ENCODE measurements at places on chromosomes 1 and 21.

- no peak for DNase-seq
Observed at GRCh38 chr1:35574655-35575415, 1.7 kb downstream of the TFAP2E start.

DNA sequence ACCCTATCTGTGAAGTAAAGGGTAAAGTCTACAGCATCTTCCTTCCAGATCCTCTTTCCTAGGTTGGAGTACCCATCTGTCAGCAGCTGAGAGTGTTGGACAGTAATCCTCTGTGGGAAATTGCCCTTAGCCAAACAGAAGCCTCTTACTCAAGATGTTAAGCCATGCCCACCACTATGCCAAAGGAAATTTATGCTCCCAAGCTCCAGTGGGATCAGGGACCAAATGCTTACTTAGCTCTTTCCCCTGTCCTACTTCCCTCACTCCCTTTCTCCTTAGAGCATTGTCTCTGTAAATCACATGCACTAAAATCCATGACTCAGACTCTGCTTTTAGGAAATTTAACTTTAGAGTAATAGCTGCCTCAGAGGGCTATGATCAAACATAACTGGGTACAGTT lies 254.0 kb downstream of the BRINP2 start:
- no peak for DNase-seq

- no peak for DNase-seq
Observed at GRCh38 chr1:22533244-22533895, 29.9 kb upstream of the EPHA8 start.

DNA sequence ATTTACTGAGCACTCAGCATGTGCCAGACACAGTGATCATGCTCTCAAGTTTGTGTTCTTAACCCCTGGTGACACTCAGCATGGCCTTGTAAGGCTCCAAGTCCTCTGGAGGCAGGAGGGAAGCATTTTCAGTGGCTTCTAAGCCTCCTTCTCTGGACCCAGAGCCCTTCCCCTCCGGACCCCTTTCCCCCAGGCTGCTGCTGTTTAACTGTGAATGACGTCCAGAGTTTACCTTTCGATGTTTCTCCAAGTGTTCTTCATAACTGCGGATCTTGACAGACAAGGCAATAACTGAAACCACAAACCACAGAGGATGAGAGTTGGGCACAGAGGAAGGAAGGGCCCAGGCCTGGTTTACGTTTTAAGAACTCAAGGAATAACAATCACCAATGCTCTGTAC lies 6.5 kb downstream of the MRPS15 start:
- DNase-seq = no peak

DNA sequence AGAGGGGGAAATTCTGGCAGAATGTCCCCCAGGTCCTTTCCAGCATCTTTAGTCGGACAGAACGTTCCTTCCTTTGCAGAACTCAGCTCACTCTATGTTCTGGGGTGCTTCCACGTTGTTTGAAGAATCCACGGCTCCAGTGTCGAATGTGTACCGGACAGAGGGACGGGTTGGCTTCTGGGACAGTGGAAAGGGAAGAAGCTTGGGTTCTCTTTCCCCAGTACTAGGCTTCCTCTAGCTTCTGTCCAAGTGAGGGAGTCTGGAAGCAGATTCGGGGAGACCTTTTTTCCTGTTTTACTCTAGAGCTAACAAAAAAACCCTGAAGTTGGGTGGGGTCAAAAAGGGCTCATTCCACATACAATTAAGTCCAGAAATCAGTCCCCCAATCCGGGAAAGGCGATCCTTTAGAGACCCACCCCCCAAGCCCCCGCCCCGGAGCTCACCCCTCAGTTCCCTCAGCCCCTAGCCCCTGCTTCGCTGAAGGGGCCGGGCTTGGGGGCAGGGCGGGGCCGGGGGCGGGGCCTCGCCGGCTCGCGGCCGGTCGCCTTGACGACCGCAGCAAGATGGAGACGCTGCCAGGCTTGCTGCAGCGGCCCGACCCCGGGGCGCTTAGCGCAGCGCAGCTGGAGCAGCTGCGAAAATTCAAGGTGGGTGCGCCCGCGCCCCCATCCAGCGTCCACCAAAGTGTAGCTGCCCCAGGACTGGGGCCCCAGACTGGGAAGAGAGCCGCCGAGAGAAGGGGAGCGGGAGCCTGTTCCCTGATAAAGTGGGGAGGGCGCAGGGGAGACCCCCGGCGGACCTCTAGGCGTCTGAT lies at the start of gene RIIAD1:
Gene RIIAD1, plus strand, starts transcription at position 549 of the 814 bp plus-strand sequence. Its CDS starts 15 bp downstream, at position 564.
- peak; percentile 14 for DNase-seq

- DNase-seq = peak; percentile 93
Observed at GRCh38 chr1:15848929-15849774, 1.6 kb downstream of the SPEN start.

DNA sequence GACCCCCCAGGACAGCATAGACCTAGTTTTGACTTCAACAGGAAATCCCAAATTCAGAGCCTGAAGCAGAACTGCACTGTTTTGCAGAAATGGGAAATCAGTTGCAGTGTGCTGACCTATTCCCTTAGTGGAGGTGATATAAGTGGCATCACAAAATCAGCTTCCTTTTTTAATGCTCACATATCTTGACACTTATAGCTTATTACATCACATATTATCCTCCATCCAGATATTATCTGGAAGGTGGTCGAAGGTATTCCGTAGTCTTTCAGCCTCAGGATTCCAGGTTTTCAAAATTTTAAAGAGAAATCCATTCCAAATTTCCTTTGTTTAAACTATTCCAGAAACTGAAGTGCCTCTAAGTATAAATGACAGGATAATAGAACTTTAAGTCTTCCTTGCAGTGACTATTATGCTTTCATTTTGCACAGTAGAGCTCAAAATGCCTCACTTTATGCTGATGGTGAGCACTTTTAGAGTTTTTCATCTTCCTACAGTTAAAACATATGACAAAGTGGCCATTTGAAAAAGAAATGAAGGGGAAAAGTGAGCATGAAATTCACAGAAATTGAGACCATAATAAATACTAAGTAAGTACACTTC lies 106.4 kb upstream of the DPYD start:
- DNase-seq = no peak

GRCh38 chr1:181129771-181130606 lies 41.5 kb downstream of the IER5 start:
- no peak for DNase-seq

- peak; percentile 52 for DNase-seq
Observed at GRCh38 chr1:56459260-56459659, 120.1 kb downstream of the PLPP3 start.

DNA sequence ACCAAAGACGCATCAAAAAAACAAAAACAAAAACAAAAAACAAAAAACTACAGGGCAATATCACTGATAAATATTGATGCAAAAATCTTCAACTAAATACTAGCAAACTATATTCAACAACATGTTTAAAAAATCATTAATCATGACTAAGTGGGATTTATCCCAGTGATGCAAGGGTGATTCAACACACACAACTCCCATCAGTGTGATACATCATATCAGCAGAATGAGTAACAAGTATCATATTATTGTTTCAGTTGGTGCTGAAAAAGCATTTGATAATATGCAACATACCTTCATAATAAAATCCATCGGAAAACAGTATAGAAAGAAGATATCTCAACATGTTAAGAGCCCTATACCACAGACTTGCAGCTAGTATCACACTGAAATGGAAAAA lies 953.0 kb downstream of the AMY1C start:
- DNase-seq = no peak

- no peak for DNase-seq
Observed at GRCh38 chr1:179296356-179297104, 2.9 kb downstream of the SOAT1 start.

- DNase-seq = no peak
Observed at GRCh38 chr21:25640943-25641292, 1.9 kb downstream of the JAM2 start.

DNA sequence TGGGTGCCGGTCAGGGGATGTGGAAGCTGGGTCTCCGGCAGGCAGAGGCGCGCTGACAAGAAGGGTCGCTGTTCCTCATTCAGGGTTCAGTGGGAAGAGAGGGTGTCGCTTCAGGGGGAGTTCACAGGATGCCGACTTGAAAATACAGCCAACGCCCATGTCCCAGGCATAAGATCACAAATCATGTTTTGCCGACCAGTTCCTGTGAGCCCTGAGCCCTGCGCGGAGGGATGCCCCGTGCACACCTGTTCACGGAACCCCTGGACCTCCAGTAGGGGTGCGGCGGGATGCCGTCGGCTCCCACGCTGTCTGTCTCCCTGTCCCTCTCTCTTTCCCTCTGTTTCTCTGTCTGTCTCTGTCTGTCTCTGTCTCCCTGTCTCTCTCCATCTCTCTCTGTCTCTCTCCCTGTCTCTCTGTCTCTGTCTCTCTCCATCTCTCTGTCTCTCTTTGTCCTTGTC lies 26.8 kb downstream of the TP73 start:
- DNase-seq = no peak

- no peak for DNase-seq
Observed at GRCh38 chr1:207918011-207918410, 7.1 kb upstream of the CD34 start.

Data from kidney tubule cell (primary cell).